ENCODE measurements at places on chromosomes 2 and 18.
A peak's percentile ranks its signal among the peaks of the same experiment; 100 is the strongest.

DNA sequence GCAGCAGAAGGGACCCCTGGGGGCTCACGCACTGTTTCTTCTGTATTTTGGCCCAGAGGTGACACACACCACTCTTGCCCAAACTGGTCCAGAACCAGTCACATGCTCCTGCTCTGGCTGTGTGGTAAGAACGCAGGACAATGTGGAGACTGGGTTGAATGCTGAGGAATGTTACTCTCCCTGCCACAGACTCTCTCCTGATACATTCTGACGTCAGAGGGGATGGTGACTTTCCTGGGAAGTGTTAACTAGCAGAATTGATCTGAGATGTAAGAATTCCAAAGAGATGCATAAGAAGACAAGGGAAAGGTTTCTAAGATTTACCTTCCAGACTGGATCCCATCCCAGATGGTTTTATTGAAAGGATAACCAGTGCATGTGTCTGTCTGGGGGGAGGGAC, 100.8 kb downstream of the ASB1 start:
- no peak for DNase-seq

DNA sequence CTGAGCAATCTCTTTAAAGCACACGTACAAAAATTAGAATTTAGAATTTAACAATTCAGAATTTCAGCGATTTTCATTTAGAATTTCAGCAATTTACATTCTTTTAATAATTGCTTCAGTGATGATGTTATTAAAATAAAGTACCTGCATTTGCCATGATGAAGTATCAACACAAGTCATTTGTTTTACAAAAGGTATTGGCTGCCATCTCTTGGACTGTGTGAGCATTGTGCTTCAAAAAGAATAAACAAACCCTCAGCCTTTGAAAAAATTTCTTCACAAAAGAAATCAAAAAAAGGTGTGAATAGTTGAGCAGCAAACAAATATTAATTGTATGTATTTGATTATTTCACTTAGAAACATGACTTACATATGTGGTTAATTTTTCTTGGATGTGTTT, 27.1 kb upstream of the ZC3H15 start:
- no peak for DNase-seq

- DNase-seq, result no peak
Measured at GRCh38 chr18:9952633-9953416, 39.0 kb downstream of the VAPA start.

- DNase-seq, result no peak
Measured at GRCh38 chr2:215697003-215697402, 261.1 kb upstream of the FN1 start.

DNA sequence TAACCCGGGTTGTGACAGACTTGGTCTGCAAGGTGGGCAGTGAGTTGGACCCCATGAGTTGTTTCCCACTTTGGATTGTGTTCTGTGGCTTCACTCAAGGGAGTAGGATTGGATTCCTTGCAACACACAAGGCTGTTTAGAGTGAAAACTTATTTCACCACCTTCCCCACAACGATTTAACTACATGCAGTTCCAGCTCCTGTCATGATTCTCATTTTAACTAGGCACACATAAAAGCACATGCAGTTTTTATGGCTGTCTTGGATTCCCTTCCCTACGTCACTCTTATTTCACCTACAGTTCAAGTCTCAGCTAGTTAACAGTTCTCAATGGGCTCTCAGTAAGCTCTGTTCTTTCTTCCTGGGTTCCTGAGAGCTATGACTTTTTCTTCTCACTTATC, 15.9 kb downstream of the EFEMP1 start:
- no peak for DNase-seq

DNA sequence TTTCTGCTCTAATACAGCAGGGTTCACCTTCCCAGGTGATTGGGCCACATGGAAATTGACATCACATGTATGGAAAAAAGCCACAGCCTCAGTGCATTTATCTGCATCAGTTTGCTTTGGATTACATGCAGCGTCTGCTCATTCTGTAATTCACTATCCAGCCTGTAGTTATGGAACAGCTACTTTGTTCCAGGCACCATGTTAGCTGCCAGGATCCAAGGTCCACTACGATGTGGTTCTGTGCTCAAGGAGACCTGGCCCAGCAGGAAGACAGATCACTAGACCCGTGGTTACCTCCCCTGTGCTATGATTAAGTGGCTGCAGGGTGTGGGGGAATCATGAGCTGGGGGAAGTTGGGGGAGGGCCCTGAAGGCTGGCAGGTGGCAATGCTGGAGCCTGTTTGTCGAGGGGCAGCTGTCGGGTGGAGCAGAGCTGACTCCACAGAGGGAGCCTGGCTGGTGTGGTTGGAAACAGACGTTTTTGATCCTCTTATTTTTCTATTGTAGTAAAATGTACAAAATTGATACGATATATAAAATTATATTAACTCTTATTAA, 58.6 kb downstream of the TSHZ1 start:
- no peak for DNase-seq

DNA sequence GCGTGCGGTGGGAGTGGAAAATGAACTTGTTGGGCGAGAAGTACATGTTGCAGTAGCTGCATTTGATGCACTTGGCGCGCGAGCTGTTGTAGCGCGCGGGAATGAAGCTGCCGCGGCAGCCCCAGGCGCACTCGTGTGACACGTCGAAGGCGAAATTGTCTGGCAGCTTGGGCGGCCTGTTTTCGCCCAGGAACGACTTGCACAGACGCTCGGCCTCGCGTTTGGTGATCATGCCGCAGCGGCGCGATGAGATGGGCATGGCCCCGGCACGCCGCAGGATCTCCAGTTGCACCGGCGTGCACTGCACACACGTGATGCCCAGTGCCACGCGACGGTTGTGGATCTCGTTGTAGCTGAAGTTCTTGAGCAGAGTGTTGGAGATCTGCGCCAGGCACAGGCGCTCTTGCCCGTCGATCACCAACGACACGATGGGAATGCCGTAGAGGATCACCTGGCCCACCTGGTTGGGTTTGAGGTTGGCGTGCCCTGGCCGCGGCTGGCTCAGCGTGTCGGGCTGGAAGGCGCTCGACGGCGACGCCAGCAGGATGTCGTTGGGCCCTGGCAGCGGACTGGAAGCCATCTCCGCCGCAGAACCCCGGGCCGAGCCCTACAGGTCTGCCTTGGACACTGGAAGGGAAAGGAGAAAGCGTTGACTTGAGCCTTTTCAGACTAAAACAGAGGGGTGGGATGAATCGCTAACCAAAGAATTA, 2.7 kb downstream of the SKOR2 start:
- no peak for DNase-seq

GRCh38 chr2:88626171-88627054, 851 bp downstream of the EIF2AK3 start:
- peak; percentile 65 for DNase-seq

GRCh38 chr2:102117472-102117858, 25.1 kb upstream of the IL1R1 start:
- DNase-seq, result no peak

- no peak for DNase-seq
Measured at GRCh38 chr2:70144443-70145143, 46.2 kb downstream of the C2orf42 start.

GRCh38 chr2:157444641-157445040, 752 bp upstream of the CYTIP start:
- DNase-seq, result no peak

DNA sequence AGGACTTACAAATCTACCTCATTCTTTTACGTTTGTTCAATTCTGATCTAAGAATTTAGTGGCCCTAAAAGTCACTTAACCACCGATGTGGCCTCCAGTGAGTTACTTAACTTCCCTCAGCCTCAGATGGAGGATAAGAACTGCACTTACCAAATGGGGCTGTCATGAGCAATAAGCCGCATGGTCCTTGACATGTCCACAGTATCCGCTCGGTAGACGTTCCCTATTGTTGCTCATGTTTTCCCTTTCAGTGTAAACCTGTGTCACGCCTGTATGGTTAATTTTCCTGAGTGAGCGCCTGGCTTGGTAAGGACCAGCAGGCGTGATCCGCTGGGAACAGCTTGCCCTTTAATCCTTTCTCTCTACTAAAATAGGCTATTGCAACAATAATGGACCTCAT, 20.3 kb downstream of the SEC11C start:
- DNase-seq, result no peak

- no peak for DNase-seq
Measured at GRCh38 chr18:54672846-54673475, 81.9 kb downstream of the DYNAP start.

DNA sequence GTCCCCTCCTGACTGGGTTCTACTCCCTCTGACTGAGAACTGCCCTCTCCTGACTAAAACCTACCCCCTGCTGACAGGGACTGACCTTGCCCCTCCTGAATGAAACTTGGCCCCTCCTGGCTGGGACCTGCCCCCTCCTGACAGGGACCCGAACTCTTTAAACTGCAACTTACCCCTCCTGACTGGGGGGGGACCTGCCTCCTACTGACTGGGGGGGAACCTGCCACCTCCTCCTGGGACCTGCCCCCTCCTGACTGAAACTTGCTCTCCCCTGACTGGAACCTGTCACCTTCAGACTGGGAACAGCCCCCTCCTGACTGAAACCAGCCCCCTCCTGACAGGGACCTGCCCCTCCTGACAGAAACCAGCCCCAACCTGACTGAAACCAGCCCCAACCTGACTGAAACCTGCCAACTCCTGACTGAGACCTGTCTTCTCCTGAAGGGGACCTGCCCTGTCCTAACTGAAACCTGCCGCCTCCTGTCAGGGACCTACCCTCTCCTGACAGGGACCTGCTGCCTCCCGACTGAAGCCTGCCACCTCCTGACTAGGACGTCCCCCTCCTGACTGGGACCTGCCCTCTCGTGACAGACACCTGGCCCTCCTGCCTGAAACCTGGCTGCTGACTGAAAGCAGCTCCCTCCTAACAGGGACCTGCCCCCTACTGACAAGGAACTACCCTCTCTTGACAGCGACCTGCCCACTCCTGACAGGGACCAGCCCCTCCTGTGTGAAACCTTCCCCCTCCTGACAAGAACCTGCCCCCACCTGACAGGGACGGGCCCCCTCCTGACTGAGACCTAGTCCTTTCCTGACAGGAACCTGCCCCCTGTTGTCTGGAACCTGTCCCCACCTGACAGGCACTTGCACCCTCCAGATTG, 87.1 kb downstream of the PXDN start:
- DNase-seq, result no peak

GRCh38 chr2:4174796-4175195, 471.4 kb downstream of the DCDC2C start:
- DNase-seq, result no peak

DNA sequence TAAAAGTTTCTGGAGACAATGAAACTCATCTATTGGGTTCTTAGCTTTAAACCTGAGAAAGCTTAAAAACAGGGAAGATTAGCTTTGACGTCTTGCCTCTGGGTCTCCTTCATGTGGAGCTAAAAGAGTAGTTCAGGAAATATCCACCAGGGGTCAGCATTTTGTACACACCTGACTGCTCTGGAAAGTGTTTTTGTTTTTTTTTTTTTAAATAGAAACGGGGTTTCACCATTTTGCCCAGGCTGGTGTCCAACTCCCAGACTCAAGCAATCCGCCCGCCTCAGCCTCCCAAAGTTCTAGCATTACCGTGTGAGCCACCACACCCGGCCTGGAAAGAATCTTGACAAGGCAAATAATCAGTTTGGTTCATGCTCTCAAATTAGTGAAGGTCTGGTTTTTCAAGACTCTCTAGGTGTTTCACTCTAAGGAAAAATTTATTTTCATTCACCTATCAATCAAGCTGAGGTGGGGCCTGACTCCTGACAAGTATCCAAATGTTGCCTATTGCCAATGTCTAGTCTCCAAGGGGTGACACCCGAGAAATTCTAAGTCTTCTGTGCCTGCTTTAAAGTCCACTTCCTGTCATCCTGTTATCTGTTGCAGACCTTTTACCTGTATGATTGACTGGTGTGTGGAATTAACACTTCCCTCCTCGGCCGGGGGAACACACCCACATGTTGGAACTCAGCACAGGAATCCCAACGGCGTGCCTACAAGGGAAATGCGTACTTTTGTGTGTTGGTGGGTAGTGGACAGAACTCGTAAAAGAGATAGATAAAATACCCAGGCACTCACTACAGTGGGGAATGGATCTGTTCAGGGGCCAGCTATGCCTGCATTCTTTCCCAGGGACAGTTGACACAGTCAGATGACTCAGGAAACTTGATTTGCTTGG, 11.3 kb downstream of the IL1RN start:
- DNase-seq, result no peak

- DNase-seq, result no peak
Measured at GRCh38 chr2:162013514-162014475, 60.2 kb downstream of the DPP4 start.

- DNase-seq, result no peak
Measured at GRCh38 chr2:175807031-175807873, 194.8 kb downstream of the LNPK start.

GRCh38 chr2:147002256-147002655, 842.6 kb upstream of the ACVR2A start:
- DNase-seq, result no peak

DNA sequence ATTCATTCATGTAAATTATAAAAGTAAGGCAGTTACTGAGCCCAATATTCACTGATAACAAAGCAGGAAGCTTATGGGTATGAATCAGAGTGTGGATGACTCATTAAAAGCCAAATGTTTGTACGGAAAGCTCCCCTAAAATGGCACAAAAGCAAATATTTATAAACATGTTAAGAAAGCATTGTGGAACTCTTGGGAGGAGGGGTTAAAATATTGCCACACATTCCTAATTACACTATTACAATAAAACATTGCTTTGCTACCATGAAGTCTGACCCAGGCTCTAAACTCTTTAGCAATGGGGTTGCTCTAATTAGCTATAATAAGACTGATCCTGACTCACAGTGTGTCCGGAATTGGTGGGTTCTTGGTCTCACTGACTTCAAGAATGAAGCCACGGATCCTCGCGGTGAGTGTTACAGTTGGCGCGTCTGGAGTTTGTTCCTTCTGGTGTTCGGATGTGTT, 110.9 kb downstream of the NAB1 start:
- no peak for DNase-seq

GRCh38 chr2:16130541-16130880, 190.2 kb downstream of the MYCN start:
- DNase-seq, result no peak

- no peak for DNase-seq
Measured at GRCh38 chr18:75790111-75790510, 362.6 kb upstream of the SMIM21 start.

GRCh38 chr2:43540021-43540779, 55.6 kb downstream of the THADA start:
- no peak for DNase-seq

GRCh38 chr2:199370150-199370780, 87.5 kb downstream of the SATB2 start:
- no peak for DNase-seq

DNA sequence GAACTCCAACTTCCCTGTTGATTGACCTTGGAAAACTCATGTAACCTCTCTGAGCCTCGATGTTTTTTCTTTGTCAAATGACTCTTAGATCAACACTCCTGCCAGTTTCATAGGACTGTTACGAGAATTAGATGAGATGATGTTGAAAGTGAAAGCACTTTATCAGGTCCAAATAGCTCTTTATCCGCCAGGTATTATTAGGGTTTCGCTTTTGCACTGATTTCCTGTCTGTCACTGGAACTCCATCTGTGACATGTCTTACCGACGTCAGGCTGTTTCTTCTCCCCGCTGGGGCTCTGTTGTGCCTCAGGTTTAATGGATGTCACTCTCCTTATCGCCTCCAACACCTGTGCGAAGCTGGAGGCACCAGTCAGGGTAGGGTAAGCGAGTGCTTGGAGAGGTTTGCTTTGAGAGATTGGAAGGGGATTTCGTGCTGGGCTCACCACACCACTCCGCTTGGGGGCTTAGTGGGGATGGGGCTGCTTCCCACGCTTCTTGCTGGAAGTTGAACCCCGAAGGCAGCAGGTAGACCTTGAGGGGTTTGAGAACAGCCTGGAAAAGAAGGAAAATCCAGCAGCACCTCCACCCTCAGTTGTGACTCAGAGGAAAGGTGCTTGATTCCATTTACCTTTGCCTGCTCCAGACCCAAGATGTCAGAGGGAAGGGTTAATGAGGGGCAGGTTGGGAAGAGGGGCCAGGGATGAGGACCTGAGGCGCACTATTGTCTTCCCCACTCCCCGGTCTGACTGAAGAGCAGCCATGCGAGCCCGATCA, 4.3 kb downstream of the GAD1 start:
- DNase-seq, result no peak
